ENCODE measurements at places on chromosomes 7 and 10.

DNA sequence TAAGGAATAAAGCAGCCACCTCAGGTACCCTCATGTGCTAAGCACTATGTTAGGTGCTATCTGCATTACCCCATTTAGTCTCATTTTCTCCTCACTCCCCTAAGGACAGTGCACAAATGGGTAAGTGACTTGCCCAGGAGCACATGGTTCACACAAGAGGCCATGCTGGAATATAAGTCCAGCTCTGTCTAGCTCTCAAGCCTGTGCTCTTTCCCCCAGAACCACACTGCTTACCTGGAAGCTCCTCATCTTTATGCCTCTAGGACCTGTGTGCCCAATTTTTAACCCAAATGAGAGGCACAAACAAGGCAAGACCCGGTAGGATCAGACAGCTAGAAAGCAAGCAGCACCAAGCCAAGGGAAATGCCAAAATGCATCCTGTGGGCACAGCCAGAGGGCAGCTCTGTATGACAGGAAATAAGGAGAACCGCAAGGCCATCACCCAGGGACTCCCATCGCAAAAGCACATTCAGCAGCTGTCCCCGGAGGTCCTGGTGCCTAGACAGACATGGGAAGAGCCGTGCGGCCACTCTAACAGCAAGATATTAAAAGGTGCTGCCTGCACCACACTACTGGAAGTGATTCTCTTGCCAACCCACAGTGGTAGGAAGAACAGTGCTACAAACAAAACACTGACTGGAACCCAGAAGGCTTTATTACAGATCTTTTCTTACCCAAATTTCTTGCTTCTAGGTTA, 88.1 kb downstream of the GSAP start:
- no peak for DNase-seq

DNA sequence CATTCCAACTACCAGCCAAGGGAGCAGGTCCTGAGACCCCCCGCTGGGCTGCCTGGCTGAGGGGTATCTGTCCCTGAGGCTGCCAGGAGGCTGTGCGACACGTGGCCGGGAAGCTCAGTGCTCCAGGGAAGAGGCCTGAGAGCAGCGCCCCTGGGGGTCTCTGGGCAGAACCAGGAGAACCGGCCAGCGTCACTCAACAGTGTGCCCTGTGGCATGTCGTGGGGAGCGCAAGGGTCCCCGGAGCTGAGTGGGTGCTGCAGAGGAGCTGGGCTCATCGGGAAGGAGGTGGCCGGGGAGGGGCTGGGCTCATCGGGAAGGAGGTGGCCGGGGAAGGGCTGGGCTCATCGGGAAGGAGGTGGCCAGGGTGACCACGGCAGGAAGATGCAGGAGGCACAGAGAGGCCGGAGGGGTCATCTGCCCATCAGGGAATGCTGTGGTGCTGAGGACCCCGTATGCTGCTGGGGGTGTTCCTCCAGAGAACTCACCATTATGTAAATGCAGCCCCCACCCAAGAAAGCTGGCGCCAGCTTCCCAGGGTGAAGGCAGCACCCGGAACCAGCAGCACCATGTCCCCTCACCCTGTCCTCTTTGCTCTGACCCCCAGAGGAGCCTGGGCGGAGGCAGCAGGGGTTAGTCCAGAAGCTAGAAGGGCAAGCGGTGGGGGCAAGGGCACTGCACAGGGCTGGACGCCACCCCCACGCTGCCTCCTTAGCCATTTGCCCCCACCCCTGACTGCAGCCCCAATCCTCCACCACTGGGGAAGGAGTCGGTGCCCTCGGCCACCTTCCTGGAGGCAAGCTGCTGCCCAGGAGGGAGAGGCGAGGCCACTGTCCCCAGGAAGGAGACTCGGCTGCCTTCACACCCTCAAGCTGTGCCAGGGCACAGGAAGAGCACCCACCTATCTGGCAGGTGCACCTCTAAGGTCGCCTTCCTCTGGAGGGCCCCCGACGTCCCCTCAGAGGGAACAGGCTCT, 33.3 kb downstream of the CALML3 start:
- DNase-seq = no peak

DNA sequence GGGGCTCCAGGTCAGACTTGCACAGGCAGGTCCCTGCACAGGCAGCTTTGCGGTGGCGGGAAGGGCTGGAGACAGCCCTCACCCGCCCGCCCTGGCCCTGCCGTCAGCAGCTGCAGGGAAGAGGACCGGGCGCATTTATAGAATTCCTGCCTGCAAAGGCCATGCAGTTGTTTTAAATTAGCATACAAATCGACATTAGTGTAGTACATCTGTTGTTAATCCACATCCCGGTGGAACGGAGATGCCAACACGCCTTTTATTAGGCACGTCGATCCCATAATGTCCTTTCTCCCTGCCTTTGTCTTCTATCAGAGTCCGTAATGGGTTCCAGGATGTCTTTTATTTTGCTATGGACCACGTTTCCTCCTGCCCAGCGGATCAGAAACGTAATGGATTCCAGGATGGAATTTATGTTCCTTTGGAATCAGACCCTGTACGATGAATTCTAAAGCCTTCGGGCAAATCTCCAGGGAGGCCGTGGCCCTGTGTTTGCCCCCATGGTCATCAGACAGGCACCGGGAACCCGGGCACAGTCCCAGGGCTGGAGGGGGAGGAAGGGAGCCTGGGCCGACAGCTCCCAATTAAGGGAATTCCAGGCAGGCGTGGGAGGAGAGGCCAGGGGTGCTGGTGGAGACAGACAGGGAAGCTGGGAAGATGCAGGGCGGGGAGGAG, 123.9 kb downstream of the COL26A1 start:
- DNase-seq = no peak

- no peak for DNase-seq
These were observed 234.3 kb downstream of the ADAM12 start for GRCh38 chr10:126153711-126154628.

DNA sequence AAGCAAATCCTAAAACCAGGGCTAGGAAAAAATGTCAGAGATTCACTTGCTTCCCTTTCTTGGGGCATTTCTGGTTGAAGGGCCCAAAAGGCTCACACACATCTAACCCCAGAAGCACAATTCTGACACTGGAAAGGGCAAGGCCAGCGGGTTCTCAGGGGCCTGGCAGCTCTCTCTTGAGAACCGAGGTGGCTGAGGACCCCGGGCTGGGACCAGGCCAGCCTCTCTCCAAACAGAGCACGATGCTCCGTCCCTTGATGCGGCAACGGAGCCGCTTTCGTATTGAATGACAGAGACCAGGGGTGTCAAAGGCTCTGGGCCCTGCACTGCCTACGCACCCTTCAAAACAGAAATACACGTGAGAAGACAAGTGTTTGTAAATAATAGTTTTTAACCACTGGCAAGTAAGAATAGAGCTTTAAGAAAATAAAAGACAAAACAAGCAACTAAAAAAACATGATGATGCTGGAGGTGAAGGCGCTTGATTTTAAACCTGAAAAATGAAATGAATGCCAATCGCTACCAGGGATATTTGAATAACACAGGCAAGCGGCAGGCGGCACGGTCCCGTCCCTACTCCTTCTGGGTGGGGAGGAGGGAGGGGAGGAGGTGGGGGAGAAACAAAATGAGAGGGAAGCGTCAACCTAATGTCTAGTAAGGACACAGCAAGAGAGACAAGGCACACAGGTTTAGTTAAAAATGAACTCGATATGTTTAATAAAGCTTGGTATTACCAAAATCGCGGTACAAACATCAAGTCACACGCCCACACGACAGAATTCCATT, 68.0 kb downstream of the SLC29A4 start:
- DNase-seq = no peak

- no peak for DNase-seq
These were observed 63.5 kb downstream of the AFAP1L2 start for GRCh38 chr10:114340816-114341215.

DNA sequence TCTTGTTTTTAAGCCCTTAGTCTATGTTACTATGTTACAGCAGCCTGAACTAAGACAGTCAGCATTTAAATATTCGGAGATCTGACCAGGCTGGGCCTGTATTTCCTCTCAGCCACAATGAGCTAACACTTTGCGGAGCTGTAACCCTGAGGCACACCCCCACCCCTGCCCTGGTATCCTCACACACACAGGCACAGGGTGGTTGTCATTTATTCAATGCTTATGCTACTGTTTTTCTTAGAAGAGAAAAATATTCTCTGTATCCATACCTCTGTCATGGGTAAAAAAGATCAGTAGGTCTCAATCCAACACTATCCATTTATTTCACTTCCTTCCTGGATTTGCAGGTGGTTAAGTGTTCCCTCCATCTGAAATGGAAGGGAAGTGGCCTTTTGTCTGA, 80.3 kb upstream of the TRIL start:
- peak; percentile 54 for DNase-seq

DNA sequence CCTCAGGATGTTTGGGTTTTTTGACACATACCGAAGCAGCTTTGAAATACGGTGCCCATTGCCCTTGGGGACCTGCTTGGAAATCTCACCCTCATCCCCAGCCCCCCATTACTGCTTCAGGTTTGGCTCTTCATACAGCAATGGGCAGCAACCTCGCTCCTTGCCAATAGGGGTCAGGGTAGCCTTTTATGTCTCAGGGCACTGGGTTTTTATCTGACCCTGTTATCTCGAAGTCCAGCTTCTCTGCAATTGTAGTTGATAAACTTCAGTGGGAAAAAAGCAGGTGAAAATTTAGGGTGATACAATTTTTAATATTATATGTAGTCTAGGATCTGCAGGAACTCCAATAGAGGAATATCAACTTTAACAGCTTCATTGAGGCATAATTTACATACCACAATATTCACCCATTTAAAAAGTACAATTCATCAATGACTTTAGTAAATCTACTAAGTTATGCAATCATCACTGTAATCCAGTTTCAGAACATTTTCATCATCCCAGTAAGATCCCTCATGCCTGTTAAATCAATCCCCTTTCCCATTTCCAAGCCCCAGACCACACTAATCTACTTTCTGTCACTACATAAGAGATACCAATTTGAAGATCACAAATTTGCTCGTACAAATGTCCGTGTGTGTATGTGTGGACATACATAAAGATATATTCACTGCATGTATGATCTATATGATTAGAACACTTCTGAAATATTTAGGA, 386.2 kb downstream of the KCNMA1 start:
- peak; percentile 38 for DNase-seq

DNA sequence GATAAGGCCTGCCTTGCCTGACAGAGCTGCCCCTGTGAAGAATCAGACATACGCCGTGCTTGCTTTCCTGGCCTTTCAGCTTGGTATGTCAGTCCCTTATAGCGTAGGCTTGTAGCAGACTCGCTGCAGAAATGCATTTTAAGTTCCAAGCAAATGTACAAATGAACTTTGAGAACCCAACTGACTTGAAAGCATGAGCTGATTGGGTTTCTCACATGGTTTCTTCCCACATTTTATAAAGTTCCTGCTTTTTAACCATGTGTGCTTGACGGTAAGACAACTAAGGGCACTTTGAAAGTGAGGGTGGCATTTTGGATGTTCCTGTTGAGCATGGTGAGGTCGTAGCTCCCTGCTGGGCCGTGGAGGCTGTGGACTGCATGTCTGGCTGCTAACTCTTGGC, 62.6 kb downstream of the CCNY start:
- no peak for DNase-seq

- no peak for DNase-seq
These were observed 54.9 kb upstream of the NAMPT start for GRCh38 chr7:106339513-106340246.

GRCh38 chr10:86899670-86900276, 57.6 kb downstream of the MMRN2 start:
- DNase-seq = peak; percentile 55

DNA sequence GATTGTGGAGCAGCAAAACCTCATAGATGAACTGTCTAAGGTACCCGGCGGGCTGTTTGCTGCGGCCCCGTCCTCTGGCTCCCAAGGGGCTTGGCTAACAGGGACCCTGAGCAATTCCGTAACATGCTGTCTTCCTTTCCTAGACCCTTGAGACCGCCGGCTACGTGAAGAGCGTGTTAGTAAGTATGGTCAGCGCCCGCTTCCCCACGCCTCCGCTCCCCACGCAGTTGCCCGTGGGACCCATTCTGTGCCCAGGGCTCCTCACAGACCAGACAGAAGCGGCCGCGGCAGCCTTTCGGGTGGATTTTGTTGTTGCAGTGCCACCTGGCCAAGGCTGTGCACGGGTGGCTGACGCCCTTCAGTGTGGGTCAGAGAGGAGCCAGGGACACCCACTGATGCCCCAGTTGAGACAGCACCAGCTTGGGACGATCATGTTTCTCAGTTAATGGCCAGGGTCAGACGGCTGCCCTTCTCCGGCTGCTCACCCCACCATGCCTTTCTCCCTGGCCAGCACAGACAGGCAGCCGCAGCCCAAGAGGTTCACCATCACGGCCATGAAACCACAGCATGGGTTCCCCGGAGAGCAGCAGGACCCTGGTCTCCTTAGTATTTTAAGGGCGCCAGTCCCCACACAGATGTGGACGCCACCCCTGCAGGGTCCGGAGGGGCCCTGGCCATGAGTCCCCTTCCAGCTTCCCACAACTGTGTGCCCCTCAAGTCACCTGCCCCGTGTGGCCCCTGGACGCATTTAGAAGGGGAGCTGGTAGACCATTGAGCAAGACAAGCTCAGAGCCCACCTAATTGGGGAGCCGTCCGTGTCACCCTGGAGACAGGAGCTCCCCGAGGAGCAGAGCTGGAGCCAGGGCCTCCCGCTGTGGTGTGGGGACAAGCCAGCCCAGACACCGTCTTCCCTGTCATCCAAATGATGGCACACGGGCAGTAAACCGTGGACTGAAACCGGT, 49.4 kb upstream of the DPYSL4 start:
- DNase-seq = no peak

DNA sequence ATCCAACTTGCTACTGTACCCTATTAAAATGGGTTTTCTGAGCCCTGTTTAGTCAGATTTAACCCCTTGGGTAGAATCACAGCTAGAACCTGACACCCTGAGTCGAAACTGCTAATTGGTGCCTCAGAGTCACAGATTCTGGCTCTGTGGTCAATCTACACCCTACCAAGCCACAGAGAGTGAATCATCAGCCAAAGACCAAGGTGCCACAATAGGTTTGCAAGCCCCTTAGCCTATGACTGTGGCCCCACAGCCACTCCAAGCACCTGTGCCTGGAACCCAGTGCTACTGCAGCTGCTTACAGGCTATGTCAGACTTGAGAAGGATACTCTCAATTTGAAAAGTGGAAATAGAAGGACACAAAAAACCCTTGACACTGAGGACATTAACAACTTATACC, 202.8 kb upstream of the KCND2 start:
- DNase-seq = no peak

DNA sequence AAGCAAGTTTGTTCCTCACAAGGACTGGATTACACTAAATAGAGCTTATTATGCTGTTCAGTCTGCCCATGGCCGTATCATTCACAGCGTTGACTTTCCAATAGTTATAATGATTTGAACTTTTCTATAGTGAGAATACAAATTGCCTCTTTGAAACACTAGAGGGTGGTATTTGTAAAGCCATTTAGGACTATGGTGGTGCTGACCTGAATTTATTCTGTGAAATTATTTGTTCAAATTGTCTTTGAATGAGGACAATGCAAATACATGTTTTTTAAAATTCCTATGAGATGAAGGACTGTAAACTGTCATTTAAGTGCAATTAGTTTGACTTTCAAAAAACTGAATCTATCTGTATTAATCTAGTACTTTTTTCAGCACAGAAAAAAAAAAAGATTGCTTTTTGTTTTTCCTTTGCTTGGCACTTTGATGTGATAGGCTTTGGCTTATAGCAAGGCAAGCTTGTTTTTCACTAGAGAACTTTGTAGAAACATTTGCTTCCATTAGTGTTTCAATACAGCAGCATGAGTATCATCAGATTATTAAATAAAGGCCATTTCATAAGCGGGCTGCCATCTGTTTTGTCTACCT, 122.7 kb upstream of the TMEM229A start:
- DNase-seq = peak; percentile 20

- peak; percentile 39 for DNase-seq
These were observed 32.2 kb downstream of the FOXL3 start for GRCh38 chr7:322111-322671.
